Activated gamma-delta T cell treated with Interleukin-2 at 50 U/mL for 16 hours (primary cell): ENCODE measurements at places on chromosomes 1 and 21.

DNA sequence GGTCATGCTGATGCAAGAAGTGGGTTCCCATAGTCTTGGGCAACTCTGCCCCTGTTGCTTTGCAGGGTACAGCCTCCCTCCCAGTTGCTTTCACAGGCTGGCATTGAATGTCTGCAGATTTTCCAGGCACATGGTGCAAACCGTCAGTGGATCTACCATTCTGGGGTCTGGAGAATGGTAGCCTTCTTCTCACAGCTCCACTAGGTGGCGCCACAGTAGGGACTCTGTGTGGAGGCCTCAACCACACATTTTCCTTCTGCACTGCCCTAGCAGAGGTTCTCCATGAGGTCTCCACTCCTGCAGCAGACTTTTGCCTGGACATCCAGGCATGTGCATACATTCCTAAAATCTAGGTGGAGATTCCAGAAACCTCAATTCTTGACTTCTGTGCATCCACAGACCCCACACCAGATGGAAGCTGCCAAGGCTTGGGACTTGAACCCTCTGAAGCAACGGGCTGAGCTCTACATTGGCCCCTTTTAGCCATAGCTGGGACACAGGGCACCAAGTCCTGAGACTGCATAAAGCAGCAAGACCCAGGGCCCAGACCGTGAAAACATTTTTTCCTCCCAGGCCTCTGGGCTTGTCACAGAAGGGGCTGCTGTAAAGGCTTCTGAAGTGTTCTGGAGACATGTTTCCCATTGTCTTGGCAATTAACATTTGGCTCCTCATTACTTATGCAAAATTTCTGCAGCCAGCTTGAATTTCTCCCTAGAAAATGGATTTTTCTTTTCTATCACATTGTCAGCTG, 466.2 kb upstream of the PBX1 start:
- no peak for DNase-seq

DNA sequence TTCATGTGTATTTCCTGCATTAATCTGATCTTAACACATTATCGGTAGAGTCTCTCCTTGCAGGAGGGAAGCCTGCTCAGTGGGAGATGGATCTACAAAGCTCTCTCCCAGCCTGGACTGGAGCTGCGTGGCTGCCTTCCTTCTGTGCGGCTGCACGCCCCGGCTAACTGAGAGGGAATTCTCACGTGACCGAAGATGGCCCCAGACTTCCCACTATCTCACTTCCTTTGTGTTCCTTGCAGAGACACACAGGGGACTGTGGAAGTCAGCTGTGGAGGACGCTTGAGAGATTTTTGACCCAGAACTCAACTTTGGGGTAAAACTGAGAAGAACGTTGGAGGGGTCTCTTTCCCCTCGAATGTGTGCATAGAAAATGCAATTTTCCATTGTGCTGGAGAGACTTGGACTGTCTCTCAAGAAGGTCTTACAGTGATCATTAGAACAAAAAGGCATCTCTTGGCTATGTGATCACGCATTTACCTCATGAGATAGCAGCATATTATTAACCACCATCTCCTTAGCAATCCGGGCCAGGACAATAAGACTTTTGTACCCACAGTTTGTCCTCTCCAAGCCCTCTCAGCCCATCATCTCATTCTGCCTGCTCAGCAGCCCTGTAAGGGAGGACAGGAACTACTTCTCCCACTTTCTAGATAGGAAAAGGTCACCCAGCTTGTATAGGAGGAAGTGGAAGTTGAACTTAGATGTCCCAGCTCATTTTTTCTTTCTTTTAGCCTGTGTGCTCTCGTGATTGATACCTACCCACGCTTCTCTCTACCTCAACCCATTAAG, 49.3 kb upstream of the TARBP1 start:
- DNase-seq = no peak

DNA sequence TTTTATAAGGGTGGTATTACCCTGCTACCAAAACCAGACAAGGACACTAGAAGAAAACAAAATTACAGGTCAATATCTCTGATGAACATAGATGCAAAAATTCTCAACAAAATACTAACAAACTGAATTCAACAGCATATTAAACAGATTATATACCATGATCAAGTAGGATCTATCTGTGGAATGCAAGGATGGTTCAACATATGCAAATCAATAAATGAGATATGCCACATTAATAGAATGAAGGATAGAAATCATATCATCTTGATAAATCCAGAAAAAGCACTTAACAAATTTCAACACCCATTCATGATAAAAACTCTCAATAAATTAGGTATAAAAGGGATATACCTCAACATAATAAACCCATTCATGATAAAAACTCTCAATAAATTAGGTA, 24.3 kb upstream of the MYBPHL start:
- DNase-seq = no peak

- no peak for DNase-seq
Measured at GRCh38 chr1:163450986-163451385, 129.2 kb downstream of the NUF2 start.

GRCh38 chr1:87897481-87897880, 568.8 kb downstream of the LMO4 start:
- DNase-seq = no peak

DNA sequence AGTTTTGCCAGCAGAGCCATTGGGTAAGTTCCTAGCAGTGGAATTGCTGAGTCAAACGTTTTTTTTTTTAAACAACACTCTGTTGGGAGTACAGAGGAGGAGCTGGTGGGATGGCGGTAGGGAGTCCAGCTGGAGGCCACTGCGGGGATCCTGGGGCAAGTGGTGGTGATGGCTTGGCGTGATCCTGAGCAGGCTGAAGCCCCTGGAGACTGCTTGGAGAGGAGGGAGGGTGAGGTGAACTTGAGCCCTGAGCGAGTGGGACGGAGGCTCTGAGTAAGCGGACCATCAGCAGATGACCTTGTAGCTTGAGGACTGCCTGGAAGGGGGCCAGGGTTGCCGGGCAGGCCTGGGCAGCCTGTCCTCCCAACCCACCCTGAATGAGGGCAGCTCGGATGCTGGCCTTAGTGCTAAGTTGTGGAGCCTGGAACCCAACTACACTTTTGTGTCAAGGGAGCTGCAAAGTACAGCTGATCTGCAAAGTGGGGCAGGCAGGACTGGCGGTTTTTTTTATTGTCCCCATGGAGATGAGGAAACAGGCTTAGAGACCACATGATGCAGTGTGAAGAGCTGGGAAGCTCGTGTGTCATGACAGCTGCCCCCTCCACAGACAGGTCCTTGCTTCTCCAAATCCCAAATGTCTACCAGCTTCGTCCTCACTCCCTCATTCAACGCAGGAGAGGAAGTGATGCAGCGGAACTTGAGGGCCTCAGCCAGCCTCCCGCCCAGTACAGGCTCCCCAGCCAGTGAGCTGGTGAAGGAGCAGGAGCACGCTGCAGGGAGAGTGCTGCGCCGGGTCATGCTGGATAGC, 20.2 kb downstream of the MRPL37 start:
- DNase-seq = no peak

- no peak for DNase-seq
Measured at GRCh38 chr1:35763201-35763600, 6.6 kb downstream of the CLSPN start.

DNA sequence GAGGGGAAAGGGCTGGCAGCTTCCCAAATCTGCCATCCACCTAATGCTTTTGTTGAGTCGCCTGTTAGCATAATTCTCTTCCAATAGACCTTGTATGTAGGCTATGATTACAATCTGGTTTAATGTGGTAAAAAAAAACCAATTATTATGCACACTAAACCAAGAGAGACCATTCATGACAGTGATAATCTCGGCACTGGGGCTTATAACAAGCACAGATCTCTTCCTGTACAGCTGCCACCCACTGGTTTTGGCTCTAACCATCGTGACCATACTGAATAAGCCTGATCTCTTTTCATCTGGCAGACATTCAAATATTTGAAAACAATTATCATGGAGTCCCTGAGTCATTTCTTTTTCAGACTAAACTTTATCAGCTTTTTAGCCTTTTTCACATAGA, 12.0 kb upstream of the SYT14 start:
- no peak for DNase-seq

GRCh38 chr1:221309723-221310122, 430.5 kb downstream of the HLX start:
- DNase-seq = no peak

DNA sequence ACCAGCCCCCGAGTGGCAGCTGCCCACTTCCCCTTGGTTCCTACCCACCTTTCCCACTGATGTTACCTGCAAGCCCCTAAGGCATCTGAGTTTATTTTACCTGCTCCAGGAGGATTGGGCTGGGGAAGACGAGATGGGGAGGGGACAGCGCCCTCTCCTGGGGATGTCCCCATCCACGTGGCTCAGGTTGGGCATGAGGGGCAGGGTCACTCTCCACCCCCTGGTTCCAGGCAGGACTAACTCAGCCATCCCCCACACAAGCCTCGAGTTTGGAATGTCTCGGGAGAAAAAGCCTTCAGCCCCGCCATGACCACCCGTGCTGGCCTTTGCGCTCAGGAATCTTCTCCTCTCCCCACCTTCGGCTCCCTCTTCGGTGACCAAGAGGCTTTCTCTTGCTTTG, 90.0 kb downstream of the ARHGEF10L start:
- DNase-seq = no peak

- no peak for DNase-seq
Measured at GRCh38 chr1:2088458-2088857, 38.2 kb downstream of the PRKCZ start.

- no peak for DNase-seq
Measured at GRCh38 chr1:69077198-69077597, 490.5 kb upstream of the LRRC7 start.

DNA sequence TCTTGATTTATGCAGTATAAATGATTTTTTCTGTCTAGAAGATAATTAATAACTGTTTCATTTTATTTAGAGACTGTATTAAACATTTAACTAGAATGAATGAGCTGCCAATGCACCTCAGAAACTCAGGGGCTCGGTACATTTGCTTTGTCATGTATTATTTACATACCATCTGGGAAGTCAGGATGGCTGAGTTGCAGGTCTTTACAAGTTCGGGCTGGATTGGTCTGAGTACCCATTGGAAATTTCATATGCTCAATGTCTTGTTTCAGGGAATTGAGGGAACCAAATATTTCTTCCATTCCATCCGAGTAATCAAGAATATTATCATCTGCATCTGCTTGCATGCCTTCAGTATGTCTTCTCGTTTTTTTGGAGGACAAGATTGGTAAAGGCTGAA, 221.7 kb downstream of the COL11A1 start:
- DNase-seq = no peak

GRCh38 chr1:164856381-164856780, 297.4 kb downstream of the PBX1 start:
- DNase-seq = no peak

- DNase-seq = no peak
Measured at GRCh38 chr1:110426854-110427253, 19.4 kb upstream of the LAMTOR5 start.

DNA sequence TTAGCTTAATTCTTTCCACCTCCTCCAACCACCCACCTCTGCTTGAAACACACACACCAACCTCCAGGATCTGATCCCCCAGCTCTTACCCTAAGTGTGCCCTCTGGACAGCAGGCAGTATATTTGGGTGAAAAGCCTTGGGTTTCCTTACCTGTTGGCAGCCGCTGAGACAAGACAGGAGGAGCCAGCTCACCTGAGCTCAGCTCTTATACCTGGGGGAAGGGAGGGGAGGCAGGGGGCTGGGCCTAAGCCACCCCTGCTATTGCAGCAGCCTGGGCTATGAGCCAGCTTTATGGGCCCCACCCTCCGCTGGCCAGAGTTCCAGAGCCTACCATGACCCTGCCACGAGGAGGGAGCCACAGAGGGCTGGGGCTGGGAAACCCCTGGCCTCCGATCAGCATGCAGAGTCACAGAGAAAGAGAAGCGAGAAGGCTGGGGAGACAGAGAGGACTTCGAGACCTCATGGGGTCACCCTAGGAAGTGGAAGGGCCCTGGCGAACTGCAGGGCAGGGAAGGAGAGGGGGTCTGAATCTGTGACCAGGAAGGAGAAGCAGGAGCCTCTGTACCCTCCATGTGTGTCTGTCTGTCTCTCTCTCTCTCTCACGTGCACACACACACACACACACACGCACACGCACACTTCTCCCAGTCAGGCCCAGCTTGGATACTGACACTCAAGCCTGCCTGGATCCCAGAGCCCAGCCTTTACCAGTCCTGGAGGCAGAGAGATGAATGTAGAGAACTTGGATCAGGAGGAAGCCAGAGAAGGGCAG, at the start of gene S100A14:
TSS of gene S100A14 (minus strand) at position 182 of the 773 bp plus-strand sequence. CDS start 467 bp downstream, outside the sequence.
- DNase-seq = no peak

- DNase-seq = no peak
Measured at GRCh38 chr1:114397601-114398000, 113.4 kb downstream of the TRIM33 start.

- DNase-seq = no peak
Measured at GRCh38 chr1:14759042-14759818, 160.7 kb downstream of the KAZN start.

- no peak for DNase-seq
Measured at GRCh38 chr1:216812966-216813365, 89.7 kb upstream of the ESRRG start.

- DNase-seq = no peak
Measured at GRCh38 chr1:27380224-27380623, 2.9 kb downstream of the CD164L2 start.

- no peak for DNase-seq
Measured at GRCh38 chr1:37085393-37085792, 51.1 kb upstream of the GRIK3 start.

GRCh38 chr1:83583351-83584014, 415.4 kb downstream of the TTLL7 start:
- peak; percentile 10 for DNase-seq

- no peak for DNase-seq
Measured at GRCh38 chr1:160243767-160244166, 18.6 kb downstream of the DCAF8 start.

DNA sequence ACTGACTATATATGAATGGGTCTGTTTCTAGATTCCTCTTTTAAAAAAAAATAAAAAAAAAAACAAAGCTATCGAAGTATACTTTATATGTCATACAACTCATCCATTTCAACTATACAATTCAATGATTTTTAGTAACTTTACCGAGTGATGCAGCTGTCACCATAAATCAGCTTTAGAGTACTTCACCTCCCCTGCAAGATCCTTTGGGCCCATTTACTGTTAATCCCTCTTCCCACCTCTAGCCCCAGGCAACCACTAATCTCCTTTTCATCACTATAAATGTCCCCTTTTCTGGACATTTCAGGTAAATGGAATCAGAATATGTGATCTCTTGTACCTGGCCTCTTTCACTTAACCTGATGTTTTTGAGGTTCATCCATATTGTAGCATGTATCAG, 133.9 kb downstream of the PEX14 start:
- DNase-seq = no peak

DNA sequence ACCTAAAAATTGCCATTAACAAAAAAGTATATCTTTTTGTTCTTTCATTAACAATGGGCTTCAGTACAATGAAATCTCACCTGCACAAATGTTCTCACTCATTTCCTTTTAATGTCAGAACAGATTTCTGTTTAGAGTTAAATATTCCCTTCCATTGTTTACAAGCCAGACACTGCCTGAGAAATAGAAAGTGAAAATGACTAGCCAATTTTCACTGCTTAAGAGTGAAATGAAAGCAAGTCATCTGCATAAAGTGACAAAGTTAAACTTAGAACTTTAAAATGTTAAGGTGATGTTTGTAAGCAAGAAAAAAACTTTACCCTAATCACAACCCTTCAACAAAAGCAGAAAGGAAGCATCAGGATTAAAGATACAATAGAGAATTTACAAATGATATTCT, 27.5 kb downstream of the COA6 start:
- DNase-seq = no peak
